ENCODE measurements at places on chromosomes 5 and 9.

DNA sequence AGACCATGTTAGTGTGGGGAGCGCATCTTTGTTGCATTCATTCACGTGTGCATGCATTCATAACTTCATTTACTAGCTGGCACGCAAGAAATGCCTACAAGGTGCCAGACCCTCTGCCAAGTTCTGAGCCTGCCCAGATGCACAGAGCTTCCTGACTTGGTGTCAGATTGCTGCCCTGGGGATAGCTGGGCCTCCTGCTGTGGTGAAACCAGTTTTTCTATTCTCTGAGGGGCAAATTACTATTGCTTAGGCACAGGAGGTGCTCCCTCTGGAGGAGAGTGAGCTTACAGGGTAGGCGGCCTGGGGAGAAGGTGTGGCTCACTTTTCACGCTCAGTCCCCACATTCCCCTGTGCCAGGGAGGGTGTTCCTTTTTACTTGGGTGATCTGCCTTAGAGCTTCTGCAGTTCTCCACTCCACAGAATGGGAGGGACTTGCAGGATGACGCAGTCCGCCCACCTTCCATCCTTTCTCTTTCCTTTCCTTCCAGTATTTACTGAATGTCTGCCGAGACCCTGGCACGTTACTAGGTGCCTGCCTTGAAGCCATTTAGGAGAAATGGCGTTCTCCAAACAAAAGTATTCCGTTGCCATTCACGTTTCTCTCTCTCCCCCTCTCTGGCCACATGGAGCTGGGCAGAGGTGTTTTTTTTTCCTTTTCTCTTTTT is 27.9 kb upstream of the CTNNA1 start:
- peak; percentile 66 for DNase-seq

DNA sequence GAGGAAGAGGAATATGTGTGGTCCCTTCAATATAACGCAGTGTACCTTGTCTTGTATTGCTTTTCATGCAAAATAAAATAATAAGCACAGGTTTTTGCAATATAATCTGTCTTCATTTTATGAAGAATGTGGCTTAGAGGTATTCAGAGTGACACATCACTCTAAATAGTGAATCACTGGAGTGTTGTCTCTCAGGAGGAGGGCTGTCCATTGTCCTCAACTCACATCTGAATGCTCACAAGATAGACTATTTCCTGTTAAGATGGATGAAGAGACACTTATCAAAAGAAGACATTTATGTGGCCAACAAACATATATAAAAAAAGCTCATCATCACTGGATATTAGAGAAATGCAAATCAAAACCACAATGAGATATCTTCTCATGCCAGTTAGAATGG is 1147.5 kb upstream of the C9orf72 start:
- DNase-seq = no peak

GRCh38 chr9:130820135-130820738 is 14.8 kb upstream of the ABL1 start:
- no peak for DNase-seq

DNA sequence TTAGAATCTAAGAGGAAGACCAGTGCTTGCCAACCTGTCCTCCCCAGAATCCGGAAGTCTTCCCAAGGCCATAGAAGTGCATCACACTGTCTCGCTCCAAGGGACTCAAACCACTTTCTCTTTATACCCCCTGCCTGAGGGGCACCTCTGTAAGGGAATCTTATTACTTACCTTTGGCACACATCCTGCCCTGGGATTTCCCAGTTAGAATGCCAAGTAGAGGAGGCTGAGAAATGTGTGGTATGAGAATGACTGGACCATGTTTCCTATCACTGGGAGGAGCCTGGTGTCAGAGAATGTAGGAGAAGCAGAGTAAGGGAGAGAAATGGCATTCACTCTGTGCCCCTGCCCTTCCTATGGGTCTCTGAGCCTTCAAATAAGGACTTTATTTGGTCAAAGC is 85.8 kb downstream of the AOPEP start:
- DNase-seq = no peak
